ENCODE measurements at places on chromosomes 13 and 19.

DNA sequence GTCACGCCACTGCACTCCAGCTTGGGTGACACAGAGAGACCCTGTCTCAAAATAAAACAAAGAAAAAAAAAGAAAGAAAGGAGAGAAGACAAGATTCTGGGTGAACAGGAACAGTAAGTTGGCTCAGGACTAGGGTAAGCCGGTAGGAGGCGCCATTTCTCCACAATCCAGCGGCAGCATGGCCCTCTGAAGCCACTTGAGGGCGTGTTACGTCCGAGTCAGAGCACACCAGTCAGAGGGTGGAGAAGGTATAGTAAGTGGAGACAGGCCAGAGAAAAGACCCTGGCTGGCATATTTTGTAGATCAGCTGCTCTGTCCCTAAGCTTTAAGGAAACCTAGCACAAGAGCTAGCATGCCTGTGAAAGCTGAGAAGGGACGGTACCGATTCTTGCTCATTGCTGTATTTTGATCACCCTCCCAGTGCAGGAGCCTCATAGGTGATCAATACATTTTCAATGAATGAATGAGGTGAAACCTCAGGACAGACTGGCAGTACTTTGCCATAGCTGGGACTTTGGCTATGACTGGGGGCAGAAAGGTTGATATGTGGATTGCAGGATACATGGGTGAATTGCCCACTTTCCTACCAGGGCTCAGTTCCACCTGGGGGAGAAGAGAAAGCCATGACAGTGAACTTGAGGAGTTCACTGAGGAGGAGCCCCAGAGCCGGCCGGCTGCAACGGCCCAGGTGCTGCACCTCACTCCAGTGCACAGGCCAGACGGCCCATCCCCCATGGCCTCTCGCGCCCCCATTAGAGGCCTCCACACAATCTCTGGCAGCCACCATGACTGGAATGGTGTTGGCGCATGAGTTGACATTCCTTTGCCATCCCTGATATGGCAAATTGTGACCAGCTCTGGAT, 23.5 kb downstream of the POU2F2 start:
- peak; percentile 88 for DNase-seq

DNA sequence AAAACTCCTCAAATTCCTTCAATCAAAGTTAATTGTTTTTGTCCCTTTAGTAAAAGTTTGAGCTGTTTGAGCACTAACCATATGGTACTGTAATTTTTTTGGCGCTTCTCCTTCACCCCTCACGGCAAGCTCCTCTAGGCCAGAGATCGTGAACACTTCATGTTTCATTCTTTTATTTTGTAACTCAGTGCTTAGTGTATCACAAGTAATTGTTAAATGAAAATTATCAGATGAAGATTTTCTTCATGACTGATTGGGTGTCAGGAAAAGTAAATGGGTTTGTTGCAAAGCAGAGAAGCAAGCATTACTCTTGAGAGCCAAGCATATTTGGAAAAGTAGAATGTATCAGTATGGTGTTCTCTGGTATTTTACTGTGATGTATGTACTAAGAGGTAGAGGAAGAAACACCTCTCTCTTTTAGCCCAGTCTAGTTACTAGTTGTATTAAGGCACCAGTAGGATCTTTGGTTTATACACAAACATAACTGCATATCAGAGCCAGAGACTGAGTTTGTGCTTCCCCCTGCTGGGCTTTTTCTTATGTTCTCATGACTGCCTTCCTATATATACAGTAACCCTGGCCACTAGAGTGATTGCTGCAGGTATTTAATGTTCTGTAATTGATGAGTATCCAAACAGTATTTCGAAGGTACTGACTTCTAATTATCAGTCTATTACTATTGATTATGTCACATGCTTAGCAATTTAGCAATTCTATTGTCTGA, 202.3 kb upstream of the KLHL1 start:
- DNase-seq = peak; percentile 76

- DNase-seq = peak; percentile 58
Measured at GRCh38 chr19:23957660-23958281, 43.1 kb downstream of the ZNF726 start.

- no peak for DNase-seq
Measured at GRCh38 chr13:86960876-86961275, 710.3 kb upstream of the SLITRK5 start.

DNA sequence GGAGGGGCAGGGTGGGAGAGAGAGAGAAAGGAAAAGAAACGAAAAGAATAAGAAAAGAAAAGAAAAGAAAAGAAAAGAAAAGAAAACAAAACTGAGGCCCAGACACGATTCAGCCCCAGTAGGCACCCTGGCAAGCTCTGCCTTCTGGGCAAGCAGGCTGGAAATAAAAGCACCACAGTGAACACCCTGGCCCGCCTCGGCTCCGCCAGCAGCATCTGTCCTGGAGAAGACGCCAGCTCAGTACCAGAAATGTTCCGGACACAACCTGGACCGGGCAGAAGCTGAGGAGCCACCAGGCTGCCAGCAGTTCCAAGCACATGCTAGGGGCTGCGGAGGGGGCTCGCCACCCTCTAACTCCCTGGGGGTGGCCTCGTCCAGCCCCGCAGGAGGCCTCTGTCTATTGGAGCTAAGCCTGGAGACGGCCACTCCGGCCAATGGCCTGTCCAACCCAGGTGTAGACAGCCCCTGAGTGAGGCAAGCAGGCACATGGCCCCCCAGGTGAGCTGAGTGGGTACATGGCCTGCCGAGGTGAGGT, 11.4 kb upstream of the CPAMD8 start:
- no peak for DNase-seq

GRCh38 chr13:88627071-88627470, 955.9 kb downstream of the SLITRK5 start:
- peak; percentile 30 for DNase-seq

Data from mesenchymal stem cell (in vitro differentiated cells and primary cell).